Smooth muscle cell of bladder (primary cell): ENCODE measurements at places on chromosomes 5 and 9. TPM values are rescaled to one million over a fixed set of nuclear protein-coding genes. Genes with fewer than 3 reads are reported as not detected.

DUSP1 gene
- total RNA-seq, result 24.2 and 32.7 TPM in 2 replicates

OR1Q1 gene
- not detected in 2 replicates for total RNA-seq

ZNF883 gene
- total RNA-seq, result 1.2 and 1.8 TPM in 2 replicates

IFNA13 gene
- not detected in 2 replicates for total RNA-seq

PLPP7 gene
- total RNA-seq, result 6.8 and 14.0 TPM in 2 replicates

LHX3 gene
- not detected in 2 replicates for total RNA-seq

CYLC2 gene
- not detected in 2 replicates for total RNA-seq

IFNK gene
- not detected in 2 replicates for total RNA-seq

ZNF354C gene
- total RNA-seq, result 6.7 and 7.7 TPM in 2 replicates
